ENCODE measurements at places on chromosomes 2 and 18.

DNA sequence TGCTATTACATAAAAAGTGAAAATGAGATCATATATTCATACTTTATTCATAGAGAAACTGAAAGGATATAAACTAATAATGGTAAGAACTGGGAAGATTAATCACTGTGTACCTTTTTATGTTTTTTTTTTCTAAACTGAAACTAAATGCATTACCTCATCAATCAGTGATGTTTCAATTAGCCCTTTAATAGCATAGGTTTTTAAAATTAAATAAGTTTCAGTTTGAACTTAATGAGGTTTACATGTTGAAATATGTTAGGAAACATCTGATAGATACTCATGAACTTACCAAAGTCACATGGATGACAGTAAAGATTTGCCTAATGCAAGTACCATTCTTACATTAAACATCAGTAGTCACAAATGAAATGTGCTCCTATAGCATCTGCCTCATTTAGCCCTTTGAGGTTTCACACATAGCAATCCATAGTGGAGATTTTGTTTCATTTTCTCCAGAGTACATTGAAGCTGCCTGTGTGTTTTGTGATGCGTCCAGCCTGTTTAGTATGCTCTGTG is 8.9 kb downstream of the MAPRE2 start:
- no peak for DNase-seq

DNA sequence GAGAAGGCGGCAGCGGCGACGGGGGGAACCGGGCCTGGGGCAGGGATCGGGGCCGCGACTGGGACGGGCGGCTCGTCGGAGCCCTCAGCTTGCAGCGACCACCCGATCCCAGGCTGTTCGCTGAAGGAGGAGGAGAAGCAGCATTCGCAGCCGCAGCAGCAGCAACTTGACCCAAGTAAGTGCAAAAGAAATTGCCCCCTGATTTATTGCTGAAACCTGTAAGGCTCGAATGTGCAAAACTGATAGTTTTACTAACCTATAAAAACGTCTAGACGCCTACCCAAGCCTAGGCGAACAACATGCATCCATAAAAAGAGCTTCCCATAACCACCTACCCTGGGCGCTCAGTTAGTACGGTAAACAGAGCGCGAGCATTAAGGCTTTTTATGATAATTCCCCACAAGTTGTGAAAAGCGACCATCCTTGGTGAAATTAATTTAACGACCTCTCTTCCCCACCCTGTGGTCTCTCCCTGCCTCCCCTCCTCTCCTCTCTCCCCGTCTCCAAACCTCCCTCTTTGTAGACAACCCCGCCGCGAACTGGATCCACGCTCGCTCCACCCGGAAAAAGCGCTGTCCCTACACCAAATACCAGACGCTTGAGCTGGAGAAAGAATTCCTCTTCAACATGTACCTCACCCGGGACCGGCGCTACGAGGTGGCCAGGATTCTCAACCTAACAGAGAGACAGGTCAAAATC is 1.0 kb downstream of the HOXD9 start:
- DNase-seq = no peak

GRCh38 chr2:30959653-30960052 is 152.4 kb upstream of the CAPN13 start:
- no peak for DNase-seq

DNA sequence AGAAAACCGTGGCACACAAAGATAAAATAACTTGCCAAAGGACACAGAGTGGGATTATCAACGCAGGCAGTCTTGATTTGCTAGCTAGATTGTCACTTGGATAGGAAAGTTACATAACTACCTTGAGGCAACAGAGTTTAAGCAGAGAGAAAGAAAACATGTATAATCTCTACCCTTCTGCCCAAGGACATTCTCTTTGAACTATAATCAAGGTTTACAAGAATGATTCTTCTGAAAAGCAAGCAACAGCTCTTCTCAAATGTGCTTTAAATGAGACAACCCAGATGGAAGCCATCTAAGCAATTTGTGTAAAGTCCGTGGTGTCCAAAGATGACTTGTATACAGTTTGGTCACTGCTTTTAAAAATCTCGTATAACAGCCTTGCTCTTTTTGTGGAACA is 177.4 kb downstream of the CD226 start:
- DNase-seq = peak; percentile 4

GRCh38 chr2:111205774-111206173 is 85.1 kb downstream of the BCL2L11 start:
- no peak for DNase-seq

GRCh38 chr2:151668737-151669136 is 65.5 kb downstream of the NEB start:
- DNase-seq = no peak

DNA sequence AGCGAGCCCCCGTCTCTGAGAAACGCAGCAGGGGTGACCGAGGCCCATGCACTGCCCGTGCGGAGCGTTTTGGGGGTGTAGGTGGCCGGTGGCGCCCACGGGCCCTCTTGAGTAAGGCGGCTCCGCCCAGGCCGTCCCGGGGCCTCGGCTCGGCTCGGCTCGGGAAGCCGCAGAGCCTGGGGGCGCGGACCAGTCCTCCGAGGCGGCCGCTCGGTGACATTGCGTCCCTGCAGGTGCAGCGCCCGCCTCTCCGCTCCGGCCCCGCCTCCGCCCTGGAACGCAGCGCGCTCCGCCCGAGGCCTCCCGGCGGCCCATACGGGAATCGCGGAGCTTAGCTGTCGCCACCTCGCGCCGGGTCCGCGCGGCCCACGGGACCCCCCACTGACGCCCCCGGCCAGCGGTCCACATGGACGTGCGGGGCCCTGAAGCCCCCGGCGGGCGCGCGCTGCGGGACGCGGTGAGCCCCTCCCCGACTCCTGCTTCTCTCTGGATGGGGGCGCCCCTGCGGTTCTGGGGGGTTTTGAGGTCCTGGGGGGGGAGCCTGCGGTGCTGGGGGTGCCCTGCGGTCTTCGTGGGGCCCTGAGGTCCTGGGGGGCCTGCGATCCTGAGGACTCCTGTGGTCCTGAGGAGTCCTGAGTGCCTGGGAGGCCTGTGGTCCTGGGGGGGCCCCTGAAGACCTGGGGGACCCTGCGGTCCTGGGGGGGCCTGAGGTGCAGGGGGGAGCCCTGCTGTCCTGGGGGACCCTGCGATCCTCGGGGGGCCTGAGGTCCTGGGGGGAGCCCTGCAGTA is at the start of gene HSBP1L1:
Gene HSBP1L1, plus strand, starts transcription at position 314 of the 789 bp plus-strand sequence. Its CDS starts 93 bp downstream, at position 407.
- peak; percentile 62 for DNase-seq

GRCh38 chr2:65314801-65315441 is 87.3 kb downstream of the ACTR2 start:
- no peak for DNase-seq

- DNase-seq = no peak
These were observed 476.0 kb downstream of the EIPR1 start for GRCh38 chr2:2901384-2902345.

All from renal pelvis (tissue), 12 donors.